ENCODE measurements at places on chromosomes 6 and 20. TPM values are rescaled to one million over a fixed set of nuclear protein-coding genes. Genes with fewer than 3 reads are reported as not detected.

DNA sequence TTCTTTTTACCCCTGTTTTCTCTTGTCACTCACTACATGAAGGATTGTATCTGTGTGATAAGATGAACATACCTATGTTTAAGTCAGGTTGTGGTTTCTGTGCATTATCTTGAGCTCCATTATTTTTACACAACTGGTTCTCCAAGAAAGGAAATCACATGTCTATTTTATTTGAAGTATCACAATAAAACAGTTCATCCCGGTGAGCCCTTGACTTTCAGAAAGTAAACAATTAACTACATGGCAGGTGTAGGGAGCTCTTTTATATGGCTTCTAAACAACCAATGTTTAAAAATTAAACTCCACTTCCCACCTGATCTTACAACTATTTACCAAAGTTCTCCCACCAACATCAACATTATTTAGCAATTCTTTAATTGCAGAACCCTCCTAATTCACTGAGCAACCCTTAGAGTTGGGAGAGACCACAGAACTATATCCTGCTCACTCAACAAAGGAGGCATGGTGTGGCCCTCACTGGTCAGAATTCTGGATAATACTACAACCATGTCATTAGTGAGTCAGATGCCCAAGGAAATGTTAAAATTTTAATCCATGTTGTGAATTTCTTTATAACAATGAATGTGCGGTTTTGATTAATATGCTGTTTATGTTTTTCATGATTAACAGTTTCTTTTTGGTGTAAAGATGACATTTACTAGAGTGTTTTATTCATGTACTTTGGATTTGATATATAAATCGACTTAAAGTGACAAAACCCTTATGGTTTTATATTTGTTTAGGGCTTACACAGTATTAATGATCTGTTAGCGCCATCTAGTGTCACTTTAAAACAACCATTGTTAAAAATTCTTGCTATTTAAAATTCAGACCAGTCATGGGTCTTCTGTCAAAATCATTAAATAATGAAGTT is 50.0 kb upstream of the SCGN start:
- H3K27me3 ChIP-seq: no peaks in the 10 kb centered on the region
- H3K27ac ChIP-seq: no peak overlapping the region
- no peaks in the 10 kb centered on the region for H3K4me1 ChIP-seq
- peak; percentile 73 for DNase-seq
- no peaks in the 10 kb centered on the region for H3K36me3 ChIP-seq

TTK gene
- 79.6 TPM for total RNA-seq

GDAP1L1 gene
- total RNA-seq: 6.9 TPM

GRCh38 chr6:41298785-41299502 is 12.5 kb upstream of the TREM1 start:
- no peak overlapping the region for H3K27ac ChIP-seq
- H3K4me1 ChIP-seq: no peaks in the 10 kb centered on the region
- no peaks in the 10 kb centered on the region for H3K27me3 ChIP-seq
- H3K36me3 ChIP-seq: 0 out of 2 replicates have a peak, but pooled peaks cover 4% of the 10 kb centered on the region
- H3K4me3 ChIP-seq: no peak overlapping the region

DNA sequence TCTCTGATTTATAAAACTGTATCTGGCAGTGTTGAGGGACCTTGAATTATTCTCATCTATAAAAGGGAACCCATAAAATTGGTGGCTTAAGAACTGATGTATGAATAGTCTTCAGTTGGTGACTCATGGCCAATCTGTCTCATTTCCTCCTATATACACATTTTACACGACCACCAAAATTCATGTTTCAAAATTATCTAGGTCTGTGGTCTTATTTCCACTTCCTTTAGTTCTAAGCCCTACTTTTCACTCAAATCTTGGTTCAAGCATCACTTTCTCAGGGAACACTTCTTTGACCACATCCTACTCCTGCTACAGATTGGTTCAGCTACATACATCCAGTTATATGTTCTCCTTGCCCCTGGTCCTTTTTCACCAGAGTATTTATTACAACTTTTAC is 18.6 kb upstream of the ENPP1 start:
- DNase-seq: no peak
- no peak overlapping the region for H3K4me3 ChIP-seq
- peak overlapping the region; percentile 22 for H3K27ac ChIP-seq
- H3K36me3 ChIP-seq: no peaks in the 10 kb centered on the region

SLC22A3 gene
- total RNA-seq: 3.2 TPM

MYLK2 gene
- total RNA-seq: not detected

- peak; percentile 59 for DNase-seq
- no peaks in the 10 kb centered on the region for H3K4me1 ChIP-seq
- H3K27me3 ChIP-seq: no peaks in the 10 kb centered on the region
- H3K27ac ChIP-seq: no peak overlapping the region
- H3K4me3 ChIP-seq: no peak overlapping the region
Observed at GRCh38 chr6:130913120-130913519, 85.9 kb downstream of the SMLR1 start.

LPIN3 gene
- total RNA-seq: 8.4 TPM

GLYATL3 gene
- total RNA-seq: not detected

HLA-DRA gene
- 4.4 TPM for total RNA-seq

DNA sequence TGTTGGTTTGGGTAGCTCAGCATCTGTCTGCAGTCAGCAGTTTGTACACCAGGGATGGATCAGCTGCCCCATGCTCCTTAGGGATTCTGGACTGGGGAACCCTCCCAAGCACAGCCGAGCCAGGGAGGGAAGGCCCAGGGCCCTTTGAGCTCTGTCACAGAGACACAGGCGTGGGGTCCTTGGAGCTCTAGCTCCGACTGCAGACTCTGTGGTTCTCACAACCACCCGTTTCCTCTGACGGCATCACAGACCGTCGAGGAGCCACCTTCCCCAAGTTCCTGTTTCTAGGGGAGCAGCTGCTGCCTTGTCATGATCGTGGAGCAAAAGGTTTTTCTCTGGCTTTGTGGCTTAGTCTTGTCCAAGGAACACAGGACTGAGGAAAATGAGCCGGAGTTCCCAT is at the start of gene SLA2:
Gene SLA2 (minus strand): TSS at position 199 of the 400 bp plus-strand sequence. CDS start 4,861 bp downstream, outside the sequence.
- DNase-seq: no peak
- peak within 1 kb of the TSS; percentile 55 for H3K27ac ChIP-seq
- H3K4me1 ChIP-seq: peaks cover 19% of the 10 kb centered on the region
- H3K4me3 ChIP-seq: no peak within 1 kb of the TSS
- no peaks in the 10 kb centered on the region for H3K36me3 ChIP-seq

ADGRB3 gene
- total RNA-seq: 1.9 TPM

KIFC1 gene
- total RNA-seq: 61.7 TPM

GABRR1 gene
- total RNA-seq: 0.16 TPM

METTL24 gene
- not detected for total RNA-seq

- peaks cover 23% of the 10 kb centered on the region for H3K4me1 ChIP-seq
- H3K27me3 ChIP-seq: no peaks in the 10 kb centered on the region
- H3K36me3 ChIP-seq: no peaks in the 10 kb centered on the region
- no peak overlapping the region for H3K4me3 ChIP-seq
- H3K27ac ChIP-seq: no peak overlapping the region
Observed at GRCh38 chr6:153058291-153058690, 55.8 kb upstream of the MTRF1L start.

GRCh38 chr6:135530113-135530512 is 32.6 kb upstream of the AHI1 start:
- no peaks in the 10 kb centered on the region for H3K27me3 ChIP-seq
- no peak overlapping the region for H3K4me3 ChIP-seq
- no peak for DNase-seq
- H3K4me1 ChIP-seq: no peaks in the 10 kb centered on the region
- H3K36me3 ChIP-seq: no peaks in the 10 kb centered on the region
- H3K27ac ChIP-seq: no peak overlapping the region

PROKR2 gene
- total RNA-seq: 2.1 TPM

Data from GM23338 (cell line).